T-helper 2 cell treated with Interferon-gamma antibody and Interleukin-4, amounts not matched to agents 100 ng/mL and 5 ng/mL, for 36 hours (primary cell): ENCODE measurements at places on chromosomes 7 and 10. TPM values are rescaled to one million over a fixed set of nuclear protein-coding genes. Genes with fewer than 3 reads are reported as not detected.

AIFM2 gene
- total RNA-seq, result 3.1 and 3.7 TPM in 2 replicates

LAMTOR4 gene
- 143 and 155 TPM in 2 replicates for total RNA-seq

REPIN1 gene
- total RNA-seq, result 58.2 and 59.1 TPM in 2 replicates

OR6B1 gene
- not detected in 2 replicates for total RNA-seq

PRLHR gene
- total RNA-seq, result not detected in 2 replicates

GATA3 gene
- 161 and 163 TPM in 2 replicates for total RNA-seq

AIMP2 gene
- 39.9 and 43.4 TPM in 2 replicates for total RNA-seq

LRRC18 gene
- total RNA-seq, result not detected in 2 replicates

DDC gene
- 0.55 TPM in 1 of 2 replicates, not detected in the other for total RNA-seq

HOXA9 gene
- total RNA-seq, result not detected in 2 replicates

PPP1R3A gene
- not detected in 2 replicates for total RNA-seq

CALHM1 gene
- total RNA-seq, result 0.25 and 0.27 TPM in 2 replicates

CYP2E1 gene
- 0.39 TPM in 2 replicates for total RNA-seq

POLR2J2 gene
- total RNA-seq, result 19.0 and 20.8 TPM in 2 replicates

KIF11 gene
- total RNA-seq, result 76.2 and 76.5 TPM in 2 replicates

NEUROG3 gene
- total RNA-seq, result not detected in 2 replicates

GRID1 gene
- not detected in 2 replicates for total RNA-seq

GPR146 gene
- 13.8 and 17.0 TPM in 2 replicates for total RNA-seq

CYP2W1 gene
- total RNA-seq, result not detected in 2 replicates

TCAF2 gene
- 20.7 and 21.3 TPM in 2 replicates for total RNA-seq

PTPN12 gene
- 17.4 and 18.0 TPM in 2 replicates for total RNA-seq

AKR1C8 gene
- 0.20 and 0.23 TPM in 2 replicates for total RNA-seq
